ENCODE measurements at places on chromosomes 5 and 9. TPM values are rescaled to one million over a fixed set of nuclear protein-coding genes. Genes with fewer than 3 reads are reported as not detected.

- H3K4me3 ChIP-seq: no peak overlapping the region
- H3K27me3 ChIP-seq: no peaks in the 10 kb centered on the region
- no peak for DNase-seq
- H3K36me3 ChIP-seq: peaks cover 19% of the 10 kb centered on the region
- H3K4me1 ChIP-seq: no peaks in the 10 kb centered on the region
Observed at GRCh38 chr5:116144103-116144502, 59.3 kb downstream of the COMMD10 start.

GRCh38 chr9:86637515-86637914, 283.3 kb upstream of the TUT7 start:
- no peaks in the 10 kb centered on the region for H3K4me1 ChIP-seq
- no peaks in the 10 kb centered on the region for H3K36me3 ChIP-seq
- peaks cover 22% of the 10 kb centered on the region for H3K27me3 ChIP-seq
- DNase-seq: no peak
- no peak overlapping the region for H3K27ac ChIP-seq

DNA sequence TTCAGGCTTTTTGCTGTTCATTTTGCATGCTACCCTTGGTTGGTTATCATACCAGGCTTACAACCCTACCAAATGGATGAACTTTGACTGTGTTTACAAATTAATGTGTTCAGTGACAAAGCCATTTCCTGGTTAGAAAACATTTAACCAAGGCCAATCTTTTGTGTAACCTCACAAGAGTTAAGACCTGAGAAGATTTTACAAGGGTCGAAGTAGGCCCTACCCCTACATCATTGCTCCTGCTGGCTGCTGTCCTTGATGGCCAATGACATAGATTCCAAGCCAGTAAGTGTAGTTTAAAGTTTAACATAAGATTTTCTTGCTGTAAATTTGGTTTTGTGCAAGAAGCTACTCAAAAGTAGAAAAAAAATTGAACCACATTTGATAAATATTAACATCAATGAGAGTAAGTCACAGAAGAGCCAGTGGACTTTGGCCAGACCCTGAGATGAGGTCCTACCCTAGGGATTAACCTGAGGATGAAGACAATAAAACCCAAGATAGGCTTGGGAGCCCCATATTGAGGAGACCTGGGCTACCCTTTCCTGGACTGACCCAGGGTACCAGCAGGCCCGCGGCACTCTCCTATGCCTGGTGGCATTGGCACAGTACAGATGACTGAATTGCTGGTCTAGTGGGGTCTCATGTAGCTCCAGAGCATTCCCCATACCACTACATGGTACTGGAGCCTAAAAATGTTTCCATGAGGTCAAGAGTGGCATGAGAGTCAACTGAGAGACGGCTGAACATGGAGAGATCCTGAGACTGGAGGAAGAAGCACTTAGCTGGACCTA, 8.3 kb downstream of the C1QTNF3 start:
- H3K4me3 ChIP-seq: no peak overlapping the region
- no peaks in the 10 kb centered on the region for H3K27me3 ChIP-seq
- H3K27ac ChIP-seq: no peak overlapping the region
- H3K4me1 ChIP-seq: no peaks in the 10 kb centered on the region

DNA sequence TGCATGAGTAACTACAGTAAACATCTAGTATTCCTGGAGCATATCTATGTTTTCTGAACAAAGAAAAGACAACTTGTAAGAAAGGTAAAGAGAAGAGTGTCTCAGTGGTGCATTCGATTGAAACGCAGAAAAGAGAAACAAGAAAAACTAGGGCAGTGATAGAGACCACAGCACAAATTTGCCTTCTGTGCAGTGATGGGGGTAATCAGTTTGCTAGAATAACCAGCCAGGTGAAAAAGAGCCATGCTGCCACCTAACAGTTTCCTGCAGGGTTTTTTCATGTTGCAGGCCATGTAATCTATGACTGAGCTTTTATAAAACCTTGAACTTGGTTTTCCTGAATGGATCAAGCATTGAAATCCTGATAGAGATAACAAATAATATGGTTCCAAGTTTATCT, 198.4 kb upstream of the MEF2C start:
- peak overlapping the region; percentile 35 for H3K4me3 ChIP-seq
- peak overlapping the region; percentile 31 for H3K27ac ChIP-seq
- no peaks in the 10 kb centered on the region for H3K36me3 ChIP-seq
- peaks cover 22% of the 10 kb centered on the region for H3K4me1 ChIP-seq
- no peak for DNase-seq
- no peaks in the 10 kb centered on the region for H3K27me3 ChIP-seq

DNA sequence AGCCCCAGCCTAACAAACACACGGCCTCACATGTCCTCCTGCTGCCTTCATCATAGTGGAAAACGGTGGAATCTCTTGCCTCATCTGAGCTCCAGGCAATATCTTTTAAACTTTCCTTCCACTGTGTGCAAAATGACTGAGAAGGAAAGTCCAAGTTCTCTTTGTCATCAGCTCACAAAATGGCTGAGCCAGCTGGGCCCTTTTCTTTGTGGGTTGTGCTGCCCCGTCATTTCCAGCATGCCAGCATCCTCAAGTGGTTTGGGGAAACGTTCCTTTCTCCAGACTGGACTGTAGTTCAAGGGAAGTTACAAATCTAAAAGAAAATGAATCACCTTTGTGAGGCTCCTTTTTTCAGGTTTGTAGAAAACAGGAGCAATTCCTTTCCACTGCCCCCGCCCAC, 171.1 kb upstream of the FSTL4 start:
- H3K4me3 ChIP-seq: no peak overlapping the region
- H3K4me1 ChIP-seq: no peaks in the 10 kb centered on the region

GRCh38 chr5:11372191-11372590, 532.1 kb downstream of the CTNND2 start:
- H3K36me3 ChIP-seq: no peaks in the 10 kb centered on the region
- no peak overlapping the region for H3K4me3 ChIP-seq
- H3K27ac ChIP-seq: no peak overlapping the region
- DNase-seq: no peak
- no peaks in the 10 kb centered on the region for H3K4me1 ChIP-seq

GRCh38 chr5:171628633-171628974, 157.0 kb upstream of the SMIM23 start:
- H3K4me3 ChIP-seq: no peak overlapping the region
- no peak overlapping the region for H3K27ac ChIP-seq
- DNase-seq: no peak

DNA sequence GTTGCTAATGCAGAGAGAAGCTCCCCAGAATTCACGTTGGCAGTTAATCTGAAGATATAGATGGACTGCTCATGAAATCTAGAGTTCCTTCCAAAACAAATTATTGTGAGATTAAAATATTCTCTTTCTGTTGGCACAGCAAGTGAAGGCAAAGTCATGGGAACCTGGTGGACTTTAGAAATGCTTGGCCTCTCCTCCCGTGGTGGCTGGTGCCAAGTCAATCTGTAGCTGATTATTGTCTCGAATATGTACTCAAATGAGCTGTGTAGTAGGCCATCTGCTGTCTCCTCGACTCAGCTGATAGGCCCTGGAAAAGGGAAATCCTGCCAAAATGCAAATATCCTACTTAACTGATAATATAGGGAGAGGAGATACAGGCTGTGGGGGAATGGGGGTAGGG, 69.3 kb downstream of the DAPK1 start:
- no peaks in the 10 kb centered on the region for H3K36me3 ChIP-seq
- H3K4me1 ChIP-seq: no peaks in the 10 kb centered on the region
- DNase-seq: no peak
- no peak overlapping the region for H3K27ac ChIP-seq
- H3K27me3 ChIP-seq: no peaks in the 10 kb centered on the region
- no peak overlapping the region for H3K4me3 ChIP-seq

DNA sequence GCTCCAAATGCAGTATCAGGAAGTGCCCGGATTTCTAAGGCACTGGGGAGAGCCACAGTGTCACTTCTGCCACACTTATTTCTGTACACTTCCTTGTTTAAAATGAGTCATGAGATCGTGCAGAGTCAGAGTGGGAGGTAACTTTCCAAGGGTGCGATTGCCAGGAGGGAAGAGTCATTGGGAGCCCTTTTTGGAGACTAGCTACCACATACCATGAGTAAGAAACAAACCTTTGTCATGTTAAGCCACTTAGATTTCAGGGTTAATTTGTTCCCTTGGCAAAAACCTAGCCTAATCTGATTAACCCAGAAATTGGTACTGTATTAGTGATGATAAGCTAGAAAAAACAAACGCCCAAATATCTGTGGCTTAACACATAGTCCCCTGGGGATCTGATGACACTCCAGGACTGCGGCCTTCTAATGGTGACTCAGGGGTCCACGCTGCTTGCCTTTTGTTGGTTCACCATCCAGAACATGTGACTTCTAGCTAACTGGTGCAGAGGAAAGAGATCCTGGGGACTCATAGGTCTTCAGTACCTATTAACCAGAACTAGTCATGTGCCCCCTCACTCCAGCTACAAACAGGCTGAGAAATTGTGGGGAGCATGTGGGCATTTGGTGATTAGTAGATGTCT, 48.6 kb upstream of the TLE1 start:
- H3K27me3 ChIP-seq: peaks cover 2% of the 10 kb centered on the region
- H3K36me3 ChIP-seq: no peaks in the 10 kb centered on the region

DNA sequence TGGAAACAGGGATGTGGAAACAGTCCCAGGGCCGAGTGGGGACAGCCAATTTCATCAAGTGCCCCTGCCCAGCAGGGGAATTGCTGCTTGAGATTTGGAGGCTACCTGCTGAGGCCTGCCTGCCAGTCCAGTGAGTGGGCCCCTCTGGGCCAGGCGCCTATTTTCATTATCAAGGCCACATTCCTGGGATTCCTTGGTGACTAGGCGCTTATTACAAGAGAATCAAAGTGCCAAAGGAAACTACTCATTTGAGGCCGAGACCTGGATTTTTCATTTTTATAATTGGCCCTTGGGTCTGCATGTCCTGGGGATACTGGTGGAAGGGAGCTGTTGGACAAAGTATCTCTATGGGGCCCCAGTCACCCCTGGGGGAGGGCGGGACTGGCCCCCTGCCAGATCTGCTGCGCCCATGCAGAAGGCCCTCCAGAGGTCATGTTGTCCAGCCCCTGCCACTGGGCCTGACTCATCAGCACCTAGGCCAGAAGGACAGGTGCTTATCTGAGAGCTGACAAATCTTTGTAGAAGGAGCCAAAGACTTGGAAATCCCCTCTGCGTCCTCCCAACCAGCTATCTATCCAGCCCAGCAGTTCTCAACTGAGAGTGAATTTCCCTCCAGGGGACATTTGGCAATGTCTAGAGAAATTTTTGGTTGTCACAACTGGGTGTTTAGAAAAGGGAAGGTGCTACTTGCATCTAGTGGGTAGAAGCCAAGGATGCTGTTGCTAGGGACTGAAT, 45.6 kb downstream of the FOXI1 start:
- H3K36me3 ChIP-seq: no peaks in the 10 kb centered on the region
- H3K4me1 ChIP-seq: peaks cover 8% of the 10 kb centered on the region
- no peak overlapping the region for H3K27ac ChIP-seq
- no peak overlapping the region for H3K4me3 ChIP-seq
- peaks cover 3% of the 10 kb centered on the region for H3K27me3 ChIP-seq

- H3K4me3 ChIP-seq: no peak overlapping the region
- no peaks in the 10 kb centered on the region for H3K36me3 ChIP-seq
- H3K27ac ChIP-seq: no peak overlapping the region
- no peaks in the 10 kb centered on the region for H3K4me1 ChIP-seq
Observed at GRCh38 chr5:150123542-150123941, 32.1 kb downstream of the PDGFRB start.

- peaks cover 10% of the 10 kb centered on the region for H3K4me1 ChIP-seq
- peaks cover 16% of the 10 kb centered on the region for H3K36me3 ChIP-seq
Observed at GRCh38 chr5:62579761-62580160, 1.1 kb downstream of the LRRC70 start.

DNA sequence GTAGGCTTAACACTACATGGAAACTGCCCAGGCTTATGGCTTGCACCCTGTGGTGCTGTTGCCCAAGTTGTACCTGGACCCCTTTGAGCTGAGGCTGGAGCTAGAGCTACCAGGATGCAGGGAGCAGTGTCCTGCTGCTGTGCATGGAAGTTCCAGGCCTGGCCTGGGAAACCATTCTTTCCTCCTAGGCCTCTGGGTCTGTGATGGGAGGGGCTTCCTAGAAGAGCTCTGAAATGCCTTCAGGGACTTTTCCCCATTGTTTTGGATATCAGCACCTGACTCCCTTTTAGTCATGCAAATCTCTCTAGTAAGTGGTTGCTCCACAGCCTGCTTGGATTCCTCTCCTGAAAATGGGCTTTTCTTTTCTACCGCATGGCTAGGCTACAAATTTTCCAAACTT, 7.9 kb upstream of the HRH2 start:
- DNase-seq: no peak
- H3K27me3 ChIP-seq: peaks cover 14% of the 10 kb centered on the region
- no peak overlapping the region for H3K27ac ChIP-seq

DNA sequence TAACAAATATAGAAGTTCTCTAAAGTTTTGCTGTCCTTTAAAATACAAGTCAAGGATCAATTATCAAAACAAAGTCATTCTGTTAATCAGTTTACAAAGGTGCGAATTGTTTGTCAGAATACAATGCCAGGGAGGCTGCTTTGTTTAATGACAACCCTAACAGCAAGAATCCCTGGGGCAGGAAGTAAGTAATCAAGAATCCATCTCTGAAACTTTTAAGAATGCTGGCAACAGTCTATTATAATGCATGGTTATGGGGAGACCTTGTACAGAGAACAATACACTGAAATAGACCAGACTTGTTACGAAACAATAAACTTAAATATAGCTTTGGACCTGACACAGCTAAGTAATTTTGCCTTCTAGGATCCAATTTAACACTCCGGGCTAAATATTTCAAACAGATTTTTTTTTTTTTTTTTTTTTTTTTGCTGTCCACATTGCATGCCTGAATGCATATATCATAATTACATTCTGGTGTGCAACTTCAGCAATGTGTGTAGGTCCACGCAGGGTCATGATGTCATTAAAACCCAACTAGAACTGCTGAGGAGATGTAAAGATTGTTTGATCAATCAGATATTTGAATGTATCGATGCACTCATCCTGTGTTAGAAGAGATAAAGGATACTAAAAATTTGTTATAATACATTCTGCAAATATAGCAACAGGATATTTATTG, 421.3 kb downstream of the CETN3 start:
- no peaks in the 10 kb centered on the region for H3K27me3 ChIP-seq
- no peaks in the 10 kb centered on the region for H3K36me3 ChIP-seq
- no peak overlapping the region for H3K4me3 ChIP-seq
- no peak overlapping the region for H3K27ac ChIP-seq
- DNase-seq: no peak

GRCh38 chr5:51091816-51092215, 291.4 kb upstream of the ISL1 start:
- no peaks in the 10 kb centered on the region for H3K27me3 ChIP-seq
- H3K4me3 ChIP-seq: no peak overlapping the region

DNA sequence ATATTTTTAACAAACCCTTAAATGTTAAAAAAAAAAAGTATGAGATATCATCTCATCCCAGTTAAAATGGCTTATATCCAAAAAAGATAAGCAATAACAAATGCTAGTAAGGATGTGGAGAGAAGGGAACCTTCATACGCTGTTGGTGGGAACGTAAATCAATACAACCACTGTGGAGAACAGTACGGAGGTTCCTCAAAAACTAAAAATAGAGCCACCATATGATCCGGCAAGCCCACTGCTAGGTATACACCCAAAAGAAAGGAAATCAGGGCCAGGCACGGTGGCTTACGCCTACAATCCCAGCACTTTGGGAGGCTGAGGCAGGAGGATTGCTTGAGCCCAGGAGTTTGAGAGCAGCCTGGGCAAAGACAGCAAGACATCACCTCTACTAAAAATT, 3.0 kb downstream of the MTMR12 start:
- H3K36me3 ChIP-seq: peaks cover 12% of the 10 kb centered on the region
- H3K27ac ChIP-seq: no peak overlapping the region
- peaks cover 56% of the 10 kb centered on the region for H3K4me1 ChIP-seq
- no peak for DNase-seq
- no peaks in the 10 kb centered on the region for H3K27me3 ChIP-seq

The FRMPD1 gene
- total RNA-seq: 0.07 TPM

The PCDHB15 gene
- not detected for total RNA-seq

The CENPH gene
- 13.5 TPM for total RNA-seq

The LCN6 gene
- not detected for total RNA-seq

The ICE1 gene
- total RNA-seq: 32.7 TPM

The EXOSC3 gene
- 63.8 TPM for total RNA-seq

The KLHL3 gene
- 5.9 TPM for total RNA-seq

All from activated B cell treated with CpG ODN at 0.5 μM for 24 hours (primary cell).